ENCODE measurements at places on chromosomes 7 and 10.
A peak's percentile ranks its signal among the peaks of the same experiment; 100 is the strongest.

GRCh38 chr7:16204953-16205352 lies 216.4 kb downstream of the CRPPA start:
- no peak for DNase-seq

DNA sequence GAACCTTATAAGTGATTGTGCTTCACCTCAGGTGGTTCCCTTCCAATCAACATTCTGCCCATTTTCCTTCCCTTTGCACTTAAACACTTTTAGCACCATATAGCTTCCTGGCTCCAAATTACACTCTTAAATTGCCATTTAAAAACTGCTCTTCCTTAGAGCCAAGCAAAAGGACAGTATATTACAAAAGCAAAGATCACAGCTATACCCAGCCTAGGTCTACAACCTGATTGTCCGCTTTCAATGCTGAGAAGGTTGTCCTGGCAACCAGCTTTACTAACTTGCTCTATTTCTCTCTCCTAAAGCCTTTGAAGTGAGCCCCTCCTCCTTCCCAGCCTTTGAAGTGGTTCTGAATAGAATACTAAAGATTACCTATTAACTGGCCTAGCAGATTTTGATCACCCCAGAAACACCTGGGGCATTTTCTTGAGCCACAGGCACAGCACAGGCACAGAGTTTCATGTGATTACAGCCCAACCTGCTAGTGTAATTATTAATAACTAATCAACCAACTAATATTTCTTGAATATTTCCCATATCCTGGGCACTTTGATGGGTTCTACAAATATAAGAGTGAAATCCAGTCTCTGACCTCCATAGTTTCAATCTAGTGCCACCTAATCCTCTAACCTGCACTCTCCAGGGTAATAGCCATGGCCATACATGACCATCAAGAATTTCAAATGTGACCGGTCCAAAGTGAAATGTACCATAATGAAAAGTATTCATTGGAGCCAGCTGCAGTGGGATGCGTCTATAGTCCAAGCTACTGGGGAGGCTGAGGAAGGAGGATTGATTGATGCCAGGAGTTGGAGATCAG lies 63.6 kb upstream of the TRIM24 start:
- no peak for DNase-seq

GRCh38 chr10:6498771-6499170 lies 81.3 kb downstream of the PRKCQ start:
- DNase-seq, result no peak

DNA sequence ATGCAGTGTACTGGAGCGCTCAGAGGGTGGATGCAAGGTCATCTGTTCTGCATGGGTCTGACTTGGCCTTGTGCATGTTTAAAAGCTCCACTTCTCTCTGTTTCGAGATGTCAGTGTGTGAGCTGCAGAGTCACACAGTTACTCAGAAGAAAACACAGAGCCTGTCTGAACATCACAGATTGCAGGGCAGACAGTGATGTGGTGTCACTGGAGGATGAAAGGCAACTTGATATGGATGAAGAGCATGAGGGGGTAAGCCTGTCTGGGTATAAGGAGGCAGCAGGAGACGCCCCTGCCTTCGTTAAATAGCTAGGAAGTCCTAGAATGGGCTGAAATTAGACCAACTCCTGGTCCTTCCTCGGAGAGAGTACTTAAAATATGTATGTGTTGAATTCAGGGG lies 67.5 kb upstream of the LRRC18 start:
- no peak for DNase-seq

- no peak for DNase-seq
Observed at GRCh38 chr7:39027491-39027890, 49.8 kb downstream of the POU6F2 start.

DNA sequence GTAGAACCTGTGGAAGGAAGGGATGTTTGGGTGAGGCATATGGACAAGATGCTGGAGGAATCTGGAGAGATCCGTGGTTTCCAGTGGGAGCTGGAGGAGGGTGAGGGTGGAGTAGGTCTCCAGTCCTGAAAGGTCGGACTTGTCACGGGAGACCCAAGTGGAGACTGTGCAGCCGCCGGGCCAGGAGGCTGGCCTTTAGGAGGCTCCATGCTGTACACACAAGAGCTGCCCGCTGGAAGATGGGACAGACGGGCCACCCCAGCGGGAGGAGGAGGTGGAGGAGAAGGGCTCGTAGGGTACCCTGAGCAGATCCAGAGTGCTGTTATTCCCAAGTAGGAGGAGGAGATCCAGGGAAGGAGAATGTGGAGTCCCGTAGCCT lies 106.7 kb downstream of the NKX6-2 start:
- no peak for DNase-seq

- peak; percentile 81 for DNase-seq
Observed at GRCh38 chr10:59906417-59907202, at the start of gene CCDC6. CCDC6 (minus strand) TSS chr10:59906556; CDS start chr10:59906424, 132 bp downstream.

- no peak for DNase-seq
Observed at GRCh38 chr10:79049931-79050895, 18.6 kb upstream of the ZMIZ1 start.

- DNase-seq, result no peak
Observed at GRCh38 chr7:128356546-128357216, 4.8 kb downstream of the PRRT4 start.

DNA sequence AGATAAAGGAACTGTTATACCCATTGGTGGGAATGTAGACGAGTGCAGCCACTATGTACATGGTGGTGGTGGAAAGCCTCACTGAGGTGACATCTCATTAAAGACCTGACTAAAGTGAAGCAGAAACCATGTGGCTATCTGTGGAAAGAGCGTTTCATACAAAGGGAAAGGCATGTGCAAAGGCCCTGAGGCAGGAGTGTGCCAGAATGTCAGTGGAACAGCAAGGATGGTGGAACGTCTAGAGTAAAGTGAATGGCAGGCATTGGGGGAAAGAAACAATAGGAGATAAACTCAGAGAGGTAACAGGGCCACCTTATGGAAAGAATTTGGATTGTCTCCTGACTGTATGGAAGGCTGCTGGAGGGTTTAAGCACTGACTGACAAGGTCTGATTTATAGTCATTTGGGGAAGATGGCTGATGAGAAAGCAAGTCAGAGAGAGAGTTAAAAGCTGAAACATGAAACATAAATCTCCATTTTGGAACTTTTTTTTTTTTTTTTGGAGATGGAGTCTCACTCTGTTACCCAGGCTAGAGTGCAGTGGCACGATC lies 245.7 kb downstream of the STK31 start:
- DNase-seq, result no peak

GRCh38 chr10:28403090-28403489 lies 100.2 kb upstream of the MPP7 start:
- no peak for DNase-seq

DNA sequence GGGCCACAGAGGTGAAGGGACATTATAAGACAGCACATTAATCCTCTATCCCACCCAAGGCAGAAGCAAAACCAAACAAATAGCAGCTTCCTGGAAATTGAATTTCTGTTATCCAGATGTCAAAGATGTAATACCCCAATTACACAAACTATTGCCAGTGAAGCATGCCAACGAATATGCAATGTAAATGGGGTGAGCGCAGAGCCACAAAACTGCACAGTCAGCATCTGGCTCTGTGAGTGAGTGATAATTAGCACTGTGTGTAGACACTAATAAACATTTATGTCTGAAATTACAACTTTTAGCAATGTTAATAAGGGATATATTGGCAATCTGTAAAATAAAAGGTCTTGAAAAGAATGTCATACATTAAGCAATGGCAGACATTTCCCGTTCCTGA lies 3.2 kb downstream of the BEND7 start:
- no peak for DNase-seq

GRCh38 chr10:23818484-23818883 lies 379.6 kb downstream of the OTUD1 start:
- DNase-seq, result no peak

GRCh38 chr7:106731187-106731586 lies 70.2 kb upstream of the CCDC71L start:
- DNase-seq, result no peak

DNA sequence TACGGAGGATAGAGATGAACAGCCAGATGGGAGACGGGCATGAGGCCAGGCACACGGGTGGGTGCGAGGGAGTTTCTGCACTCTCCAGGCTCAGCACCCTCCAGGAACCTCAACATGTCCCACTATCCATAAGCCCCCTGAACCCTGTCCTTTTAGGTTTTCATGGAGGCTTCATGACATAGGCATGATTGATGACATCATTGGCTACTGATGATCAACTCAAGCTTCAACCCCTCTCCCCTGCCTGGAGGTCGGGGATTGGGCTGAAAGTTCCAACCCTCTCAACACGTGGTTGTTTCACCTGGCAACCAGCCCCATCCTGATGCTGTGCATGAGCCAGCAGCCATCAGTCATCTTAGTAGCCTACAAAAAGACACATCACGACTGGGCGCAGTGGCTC lies 360.7 kb upstream of the AUTS2 start:
- no peak for DNase-seq

- DNase-seq, result no peak
Observed at GRCh38 chr10:100978121-100978900, 9.0 kb downstream of the MRPL43 start.

GRCh38 chr7:1851721-1852516 lies 181.8 kb downstream of the ELFN1 start:
- no peak for DNase-seq

DNA sequence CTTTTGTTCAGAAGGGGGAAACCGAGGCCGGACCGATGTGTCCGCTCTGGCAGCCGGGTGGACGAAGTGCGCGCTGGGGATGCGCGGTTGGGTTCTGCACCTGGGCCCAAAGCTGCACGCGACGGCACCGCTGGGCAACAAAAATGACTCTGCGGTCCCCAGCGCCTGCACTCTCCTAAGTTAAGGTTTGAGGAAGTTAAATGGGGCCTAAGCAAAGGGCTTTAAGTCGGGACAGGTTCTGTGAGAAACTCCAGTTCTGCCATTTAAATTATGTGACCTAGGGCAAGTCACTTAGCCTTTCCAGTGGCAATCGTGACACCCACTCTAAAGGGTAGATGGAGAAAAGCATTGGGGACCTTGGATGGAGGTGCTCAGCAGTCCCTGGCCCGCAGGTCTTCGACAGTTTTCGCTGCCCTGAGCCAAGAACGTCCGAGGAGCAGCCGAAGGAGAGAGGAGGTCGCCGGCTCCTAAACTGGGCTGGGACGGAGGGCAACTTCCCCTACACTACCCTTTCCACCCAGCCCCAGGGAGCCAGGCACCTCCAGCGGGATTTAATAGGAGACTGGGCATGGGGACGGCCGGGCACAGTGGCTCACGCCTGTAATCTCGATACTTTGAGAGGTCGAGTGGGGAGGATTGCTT lies 534 bp upstream of the ACBD5 start:
- no peak for DNase-seq

GRCh38 chr10:70809726-70810125 lies 6.0 kb upstream of the SGPL1 start:
- DNase-seq, result no peak

- DNase-seq, result no peak
Observed at GRCh38 chr7:99863847-99864440, 12.9 kb downstream of the OR2AE1 start.

DNA sequence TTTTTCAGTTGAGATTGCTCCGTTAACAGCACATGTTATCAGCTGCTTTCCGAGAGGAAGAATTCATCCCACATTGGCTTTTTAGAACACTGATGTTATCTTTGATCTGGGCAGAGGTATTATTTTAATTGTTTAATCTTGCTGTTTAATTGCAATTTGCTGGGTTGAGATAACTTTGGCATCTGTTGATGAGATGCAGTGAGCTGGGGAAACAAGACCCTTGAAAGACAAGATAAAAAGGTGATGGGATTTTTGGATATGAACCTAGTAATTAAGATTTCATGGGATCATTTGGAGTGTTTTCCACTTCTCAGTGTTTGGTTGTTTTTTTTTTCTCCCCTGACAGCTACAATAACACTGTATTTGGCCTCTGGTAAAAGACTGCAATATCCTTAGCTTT lies 4.5 kb downstream of the CELF2 start:
- no peak for DNase-seq

- DNase-seq, result no peak
Observed at GRCh38 chr10:124095096-124095495, 1.7 kb upstream of the CHST15 start.

DNA sequence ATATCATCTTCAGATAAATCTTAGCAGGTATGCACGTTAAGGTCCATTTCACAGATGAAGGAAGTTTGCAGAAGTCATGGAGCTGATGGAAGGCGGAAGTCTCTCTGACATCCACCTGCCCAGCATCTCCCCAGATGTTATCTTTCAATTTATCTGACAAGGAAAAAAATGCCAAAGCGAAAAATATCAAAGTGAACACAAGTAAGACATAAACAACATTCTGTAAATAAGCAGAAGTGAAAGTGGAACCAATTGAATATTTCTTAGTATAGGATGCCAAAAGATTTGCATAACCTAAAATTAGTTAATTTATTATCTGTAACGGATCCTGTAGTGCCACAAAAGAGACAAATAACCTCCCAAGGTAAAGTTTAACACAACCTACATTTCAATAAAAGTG lies 73.6 kb upstream of the NEBL start:
- DNase-seq, result no peak

- peak; percentile 12 for DNase-seq
Observed at GRCh38 chr10:131972474-131973071, 9.2 kb downstream of the BNIP3 start.

- DNase-seq, result no peak
Observed at GRCh38 chr7:46557781-46558180, 636.7 kb upstream of the IGFBP3 start.

DNA sequence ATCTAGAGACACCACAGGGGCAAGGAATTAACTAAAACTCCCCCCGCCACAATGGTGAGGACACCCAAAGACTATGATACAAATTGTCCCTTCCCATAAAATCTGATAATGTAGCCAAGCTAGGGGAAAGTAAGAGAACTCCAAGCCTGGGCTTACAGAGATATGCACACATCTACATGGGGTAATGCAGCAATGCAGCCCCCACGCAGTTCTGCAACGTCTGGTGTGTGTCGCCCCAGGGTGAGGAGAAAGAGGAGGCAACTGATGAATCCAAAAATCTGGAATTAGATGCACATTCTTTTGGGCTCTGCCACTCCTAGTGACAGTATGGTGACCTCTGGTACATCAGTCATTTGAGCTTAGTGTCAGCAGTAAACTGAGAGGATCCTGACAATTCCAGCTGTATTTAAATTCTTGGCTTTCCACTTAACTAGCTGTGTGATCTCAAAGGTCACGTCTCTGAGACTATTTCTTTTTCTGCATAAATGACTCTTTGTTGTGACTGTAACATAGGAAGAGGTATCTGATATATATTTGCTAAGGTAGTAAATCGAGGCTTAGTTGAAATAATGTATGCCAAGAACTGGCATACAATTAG lies 51.5 kb downstream of the PIP4K2A start:
- no peak for DNase-seq

- DNase-seq, result no peak
Observed at GRCh38 chr10:25107756-25108155, 67.0 kb upstream of the GPR158 start.

GRCh38 chr7:157738066-157738460 lies 401.3 kb downstream of the DNAJB6 start:
- no peak for DNase-seq

DNA sequence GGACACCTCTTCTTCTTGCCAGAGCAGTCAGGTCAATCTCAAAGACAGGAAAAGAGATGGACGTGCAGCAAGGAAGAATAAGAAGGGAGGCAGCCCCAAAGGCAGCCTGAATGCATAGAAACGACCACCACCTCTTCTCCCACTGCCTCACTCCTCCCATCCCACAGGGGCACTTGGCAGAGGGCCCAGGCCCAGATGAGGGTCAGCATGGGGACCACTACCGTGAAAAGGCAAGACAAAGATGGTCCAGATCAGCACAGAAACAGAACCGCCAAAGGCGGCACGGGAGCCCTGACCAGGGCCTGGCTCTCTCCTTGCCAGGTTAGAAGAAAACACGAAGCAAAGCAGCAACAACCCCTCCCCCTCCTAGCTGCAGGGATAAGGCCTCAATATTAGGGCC lies 1.9 kb upstream of the NDST2 start:
- DNase-seq, result no peak

All from effector CD8-positive, alpha-beta T cell (primary cell).